ENCODE measurements at places on chromosomes 16 and 17. TPM values are rescaled to one million over a fixed set of nuclear protein-coding genes. Genes with fewer than 3 reads are reported as not detected.

GRCh38 chr16:56191156-56191815 is at the start of gene GNAO1:
TSS of gene GNAO1 (plus strand) at chr16:56191489. CDS start at chr16:56192236, 747 bp downstream.
- H3K27ac ChIP-seq = no peak within 1 kb of the TSS
- no peaks in the 10 kb centered on the region for H3K36me3 ChIP-seq
- peaks cover 15% of the 10 kb centered on the region for H3K4me1 ChIP-seq

DNA sequence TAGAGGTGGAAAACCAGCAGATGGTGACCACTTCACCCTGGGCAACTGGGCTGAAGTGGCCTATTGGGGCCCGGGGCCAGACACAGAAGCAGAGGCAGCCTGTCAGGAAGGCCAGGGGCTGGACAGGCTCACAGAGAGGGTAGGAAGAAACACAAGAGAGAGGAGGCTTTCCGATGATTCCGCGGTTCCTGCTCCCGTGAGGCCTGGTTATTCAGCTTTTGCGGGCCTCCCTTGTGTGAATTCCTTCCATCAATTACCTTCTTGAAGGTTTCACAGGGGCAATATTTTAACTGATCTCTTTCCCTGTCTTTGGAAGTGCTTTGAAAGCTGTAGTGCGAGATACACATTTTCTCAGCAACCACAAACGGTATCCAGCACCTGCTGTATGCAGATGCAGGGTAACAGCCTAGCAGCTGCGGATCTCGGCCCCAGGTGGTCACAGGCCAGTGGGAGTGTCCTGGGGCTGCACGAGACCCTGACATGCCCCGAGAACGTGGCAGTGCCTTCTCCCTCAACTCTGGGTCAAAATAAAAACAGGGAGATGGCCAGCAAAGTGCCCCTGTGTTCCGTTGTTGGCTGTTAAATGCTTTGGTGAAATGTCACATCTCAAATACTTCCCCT is 11.6 kb upstream of the CMIP start:
- no peaks in the 10 kb centered on the region for H3K27me3 ChIP-seq
- peaks cover 22% of the 10 kb centered on the region for H3K4me1 ChIP-seq
- DNase-seq = no peak
- no peak overlapping the region for H3K4me3 ChIP-seq
- H3K27ac ChIP-seq = no peak overlapping the region

The CACNA1G gene
- total RNA-seq = 0.11 TPM

DNA sequence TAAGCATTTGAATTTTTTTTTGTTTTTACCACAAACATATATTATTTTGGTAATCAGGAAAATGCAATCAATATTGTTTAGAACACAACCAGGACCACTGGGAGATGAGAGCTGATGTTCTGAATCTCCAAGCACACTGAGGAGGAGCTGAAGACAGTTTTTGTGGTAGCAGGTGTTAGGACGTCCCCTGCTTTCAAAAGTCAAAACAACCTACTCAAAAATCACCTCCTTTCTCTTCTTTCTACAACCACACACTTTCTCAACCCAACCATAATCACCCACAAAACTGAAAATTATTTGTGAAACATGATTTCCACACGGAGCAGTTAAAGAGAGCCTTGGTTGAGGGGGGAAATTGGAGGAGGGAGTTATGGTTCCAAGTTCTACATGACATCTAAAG is 26.7 kb upstream of the CFAP20 start:
- peaks cover 20% of the 10 kb centered on the region for H3K36me3 ChIP-seq
- H3K27me3 ChIP-seq = no peaks in the 10 kb centered on the region
- H3K27ac ChIP-seq = no peak overlapping the region
- H3K4me1 ChIP-seq = no peaks in the 10 kb centered on the region

DNA sequence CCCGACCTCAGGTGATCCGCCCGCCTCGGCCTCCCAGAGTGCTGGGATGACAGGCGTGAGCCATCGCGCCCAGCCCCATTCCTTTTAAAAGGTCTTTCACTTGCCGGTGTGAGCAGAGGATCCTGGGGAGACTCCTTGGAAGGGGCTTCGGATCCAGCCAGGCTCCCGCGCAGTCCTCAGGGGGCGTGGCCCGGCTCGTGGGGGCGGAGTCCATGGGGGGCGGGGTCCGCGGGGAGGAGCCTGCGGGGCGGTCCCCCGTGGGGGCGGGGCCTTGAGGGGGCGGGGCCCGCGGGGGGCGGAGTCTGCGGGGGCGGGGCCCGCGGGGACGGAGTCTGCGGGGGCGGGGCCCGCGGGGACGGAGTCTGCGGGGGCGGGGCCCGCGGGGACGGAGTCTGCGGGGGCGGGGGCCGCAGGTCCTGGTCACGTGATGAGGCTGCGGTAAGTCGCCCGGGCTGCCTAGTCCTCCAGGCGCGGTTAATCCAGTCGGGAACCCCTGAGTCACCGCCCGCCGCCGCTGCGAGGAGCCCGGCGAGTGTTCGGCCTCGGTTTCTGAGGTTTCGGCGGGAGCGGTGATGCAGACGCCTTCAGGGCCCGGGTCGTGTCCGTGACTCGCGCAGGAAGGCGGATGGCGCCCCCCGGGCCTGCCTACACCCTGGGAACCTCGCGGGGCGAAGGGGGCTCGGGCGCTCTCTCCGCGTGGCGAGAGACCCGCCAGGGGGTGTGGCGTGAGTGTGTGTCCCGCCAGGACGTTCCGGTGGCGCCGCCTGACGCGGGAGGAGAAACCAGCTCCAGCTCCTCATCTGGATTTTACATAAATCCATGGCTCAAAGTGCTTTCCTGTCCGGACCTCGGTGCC is 23.6 kb upstream of the ABR start:
- H3K4me1 ChIP-seq = peaks cover under 1% of the 10 kb centered on the region
- peak overlapping the region; percentile 58 for H3K4me3 ChIP-seq

The SLC39A11 gene
- total RNA-seq = 50.2 TPM

GRCh38 chr16:66357523-66357928 is 9.0 kb upstream of the CDH5 start:
- H3K27ac ChIP-seq = no peak overlapping the region
- peaks cover 46% of the 10 kb centered on the region for H3K27me3 ChIP-seq
- no peak overlapping the region for H3K4me3 ChIP-seq

DNA sequence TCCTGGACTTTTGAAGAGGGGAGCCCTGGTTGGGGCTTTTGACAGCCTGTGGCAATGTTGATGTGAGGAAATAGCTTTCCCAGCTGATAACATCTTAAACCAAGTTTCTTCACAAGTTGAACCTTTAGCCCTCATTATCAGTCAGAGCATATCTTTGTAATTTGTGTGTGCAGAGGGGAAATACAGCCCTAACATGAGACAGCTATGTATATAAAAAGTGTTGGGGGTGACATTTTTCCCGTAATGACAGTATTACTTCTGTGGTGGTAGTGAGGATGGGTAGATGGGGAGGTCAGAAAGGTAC is 221.1 kb downstream of the FTO start:
- H3K36me3 ChIP-seq = peaks cover 2% of the 10 kb centered on the region
- no peaks in the 10 kb centered on the region for H3K4me1 ChIP-seq
- no peak for DNase-seq
- H3K27ac ChIP-seq = no peak overlapping the region

The TBC1D26 gene
- total RNA-seq = 0.78 TPM

The SERPINF2 gene
- total RNA-seq = 0.38 TPM

GRCh38 chr17:69084911-69085310 is 24.2 kb upstream of the ABCA9 start:
- DNase-seq = no peak
- no peaks in the 10 kb centered on the region for H3K4me1 ChIP-seq
- H3K4me3 ChIP-seq = no peak overlapping the region
- H3K36me3 ChIP-seq = peaks cover 6% of the 10 kb centered on the region
- no peak overlapping the region for H3K27ac ChIP-seq

The YBX2 gene
- total RNA-seq = 0.40 TPM

The TXNDC11 gene
- total RNA-seq = 32.3 TPM

- peaks cover 16% of the 10 kb centered on the region for H3K4me1 ChIP-seq
- H3K27me3 ChIP-seq = no peaks in the 10 kb centered on the region
- H3K4me3 ChIP-seq = no peak overlapping the region
- H3K36me3 ChIP-seq = peaks cover 44% of the 10 kb centered on the region
- no peak overlapping the region for H3K27ac ChIP-seq
- no peak for DNase-seq
Observed at GRCh38 chr17:17883801-17884200, 47.0 kb upstream of the SREBF1 start.

- no peak overlapping the region for H3K4me3 ChIP-seq
- H3K27me3 ChIP-seq = no peaks in the 10 kb centered on the region
- H3K36me3 ChIP-seq = peaks cover 57% of the 10 kb centered on the region
Observed at GRCh38 chr16:72889616-72890582, 158.0 kb downstream of the ZFHX3 start.

The HOXB1 gene
- not detected for total RNA-seq

DNA sequence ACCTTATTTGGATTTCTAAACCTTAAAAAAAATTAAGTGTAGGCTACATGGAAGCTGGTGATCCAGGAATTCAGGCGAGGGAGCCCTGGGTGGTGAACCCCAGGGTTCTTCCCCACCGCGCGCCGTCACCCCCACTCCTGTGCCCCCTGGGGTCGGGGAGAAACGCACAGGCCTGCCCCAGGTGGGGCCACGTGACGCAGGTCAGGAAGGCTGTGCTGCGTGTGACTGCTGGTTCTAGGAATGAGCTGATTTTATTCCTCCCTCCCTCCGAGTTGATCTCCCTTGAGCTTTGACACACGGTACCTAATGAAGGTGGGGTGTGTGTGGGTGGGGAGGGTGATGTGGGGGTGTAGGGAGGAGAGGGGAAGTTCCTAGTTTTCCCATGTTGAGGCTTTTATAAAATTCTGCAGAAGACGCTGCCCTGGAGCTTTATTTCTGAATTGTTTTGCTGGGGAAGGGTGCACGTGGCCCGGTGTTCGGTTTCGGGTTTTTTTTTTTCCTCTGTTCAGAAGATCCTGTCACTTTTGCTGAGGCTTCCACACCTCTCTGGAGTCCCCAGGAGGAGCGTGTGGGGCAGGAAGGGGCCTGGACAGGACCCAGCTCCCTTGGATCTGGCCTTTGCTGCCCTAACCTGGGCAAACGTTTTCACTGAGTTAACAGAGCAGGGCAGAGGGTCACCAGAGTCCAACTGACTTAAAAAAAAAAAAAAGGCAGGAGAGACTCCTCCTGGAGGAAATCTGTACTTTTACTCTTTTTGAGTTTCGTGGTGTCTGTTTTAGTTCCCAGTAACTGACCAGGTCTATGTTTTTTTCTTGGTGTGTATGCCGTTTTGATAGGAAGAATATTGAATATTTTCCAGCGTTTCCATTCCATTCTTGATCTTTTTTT is 55.8 kb upstream of the GSE1 start:
- no peak for DNase-seq
- H3K27me3 ChIP-seq = no peaks in the 10 kb centered on the region
- peak overlapping the region; percentile 77 for H3K4me3 ChIP-seq
- H3K27ac ChIP-seq = peak overlapping the region; percentile 85
- H3K36me3 ChIP-seq = no peaks in the 10 kb centered on the region

DNA sequence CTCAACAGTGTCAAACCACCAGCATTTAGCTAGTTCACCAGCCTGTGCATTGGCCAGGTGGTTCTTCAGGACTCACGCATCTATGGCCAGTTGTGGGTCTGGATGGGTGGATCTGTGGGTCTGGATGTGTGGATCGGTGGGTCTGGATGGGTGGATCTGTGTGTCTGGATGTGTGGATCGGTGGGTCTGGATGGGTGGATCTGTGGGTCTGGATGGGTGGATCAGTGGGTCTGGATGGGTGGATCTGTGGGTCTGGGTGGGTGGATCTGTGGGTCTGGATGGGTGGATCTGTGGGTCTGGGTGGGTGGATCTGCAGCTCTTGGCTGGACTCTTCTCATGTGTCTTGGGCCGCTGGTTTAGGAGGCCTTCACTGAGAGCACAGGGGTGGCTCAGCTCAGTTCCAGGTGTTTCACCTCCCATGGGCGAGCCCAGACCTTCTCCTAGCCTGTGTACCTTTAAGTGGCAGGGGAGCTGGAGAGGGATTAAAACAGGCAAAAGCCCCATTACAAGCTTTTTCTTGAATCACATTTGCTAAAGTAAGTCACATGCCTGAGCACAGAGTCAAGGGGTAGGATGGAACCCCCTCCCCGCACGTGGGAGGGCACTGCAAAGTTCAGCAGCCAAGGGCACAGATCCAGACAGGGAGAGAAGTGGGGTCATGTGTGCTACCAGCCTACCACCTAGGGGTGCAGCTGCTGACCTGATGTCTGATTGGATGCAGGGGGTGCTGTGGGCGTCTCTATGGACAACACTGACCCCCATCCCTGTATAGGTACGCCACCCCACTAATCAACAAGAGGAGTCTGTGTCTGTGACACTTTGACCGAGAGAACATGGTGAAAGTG is 3.4 kb upstream of the NUBP1 start:
- DNase-seq = no peak
- H3K4me3 ChIP-seq = no peak overlapping the region
- H3K4me1 ChIP-seq = peaks cover 25% of the 10 kb centered on the region
- H3K36me3 ChIP-seq = no peaks in the 10 kb centered on the region
- H3K27me3 ChIP-seq = no peaks in the 10 kb centered on the region
- H3K27ac ChIP-seq = no peak overlapping the region

The TBC1D3C gene
- not detected for total RNA-seq

DNA sequence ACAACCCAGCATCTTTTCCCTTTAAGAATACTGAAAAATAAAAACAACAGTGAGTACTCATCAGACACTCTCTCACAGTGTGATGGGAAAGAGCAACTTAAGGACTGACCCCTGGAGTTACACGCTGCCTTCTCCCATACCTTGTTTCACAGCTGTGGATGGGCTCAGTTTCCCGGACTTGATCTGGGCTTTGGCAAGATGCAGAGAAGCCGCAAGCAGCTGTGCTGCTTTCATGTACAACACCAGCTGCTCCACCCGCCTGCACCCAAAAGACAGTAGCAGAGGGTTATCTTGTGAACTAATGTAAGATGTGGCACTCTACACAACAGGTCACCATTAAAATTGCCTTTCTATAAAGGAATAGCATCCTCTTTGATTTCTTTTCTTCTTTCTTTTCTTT is 32.7 kb upstream of the ALDH3A1 start:
- no peaks in the 10 kb centered on the region for H3K4me1 ChIP-seq
- H3K27ac ChIP-seq = no peak overlapping the region
- H3K27me3 ChIP-seq = no peaks in the 10 kb centered on the region
- no peak overlapping the region for H3K4me3 ChIP-seq

DNA sequence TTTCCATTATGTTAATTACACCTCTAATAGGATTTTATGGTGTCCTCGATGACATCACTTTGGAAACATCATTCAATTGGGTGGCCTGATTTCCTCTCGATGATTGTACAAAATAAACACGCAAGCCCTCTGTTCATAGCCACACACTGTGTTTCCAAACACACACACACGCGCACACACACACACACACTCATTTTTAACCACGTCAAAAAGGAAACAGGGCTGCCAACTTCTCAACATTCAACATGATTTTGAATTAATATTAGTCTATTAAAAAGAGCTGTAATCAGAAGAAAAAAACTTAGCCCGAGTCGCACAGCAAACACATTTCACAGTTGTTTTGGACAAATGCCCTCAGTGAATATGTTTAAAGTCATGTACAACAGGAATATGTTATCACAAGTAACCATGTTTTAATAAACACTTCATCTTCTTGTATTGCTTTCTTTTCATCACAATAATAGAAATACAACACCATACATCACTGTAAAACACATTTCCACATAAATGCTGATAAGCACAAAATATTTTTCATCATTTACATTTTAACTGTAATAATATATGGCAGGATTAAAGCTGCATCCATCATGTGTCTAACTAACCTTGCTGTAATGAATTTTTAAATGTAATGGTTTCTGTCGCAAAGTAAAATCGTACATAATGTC is 219.1 kb upstream of the IRX3 start:
- no peak for DNase-seq
- peaks cover 21% of the 10 kb centered on the region for H3K4me1 ChIP-seq
- H3K27ac ChIP-seq = no peak overlapping the region
- no peak overlapping the region for H3K4me3 ChIP-seq
- no peaks in the 10 kb centered on the region for H3K36me3 ChIP-seq

Data from osteocyte (in vitro differentiated cells).